ENCODE measurements at places on chromosomes 3 and 15. TPM values are rescaled to one million over a fixed set of nuclear protein-coding genes. Genes with fewer than 3 reads are reported as not detected.

AQP9 gene
- not detected for polyA plus RNA-seq

PPM1L gene
- polyA plus RNA-seq, result 1.8 TPM

DNA sequence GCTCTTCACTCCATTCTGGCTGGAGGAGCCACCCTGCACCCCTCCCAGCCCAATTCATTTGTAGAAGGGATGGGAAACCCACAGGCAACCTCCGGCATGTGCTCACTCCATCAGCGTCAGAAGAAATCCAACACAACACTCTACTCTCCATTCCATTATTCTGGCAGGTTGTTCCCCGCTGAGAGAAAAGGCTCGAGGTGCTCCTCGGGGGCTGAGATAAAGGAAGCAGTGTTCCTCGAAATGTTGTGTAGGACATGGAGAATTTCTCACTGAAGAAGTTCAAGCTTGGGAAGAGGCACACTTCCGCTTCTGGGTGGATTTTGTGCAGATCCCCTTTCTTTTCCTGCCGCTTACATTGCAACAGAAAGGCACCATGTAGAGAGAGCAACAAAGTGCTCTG lies 355.0 kb upstream of the CFAP20DC start:
- DNase-seq, result no peak

GRCh38 chr15:76201536-76202255 lies 109.6 kb downstream of the ETFA start:
- no peak for DNase-seq

DNA sequence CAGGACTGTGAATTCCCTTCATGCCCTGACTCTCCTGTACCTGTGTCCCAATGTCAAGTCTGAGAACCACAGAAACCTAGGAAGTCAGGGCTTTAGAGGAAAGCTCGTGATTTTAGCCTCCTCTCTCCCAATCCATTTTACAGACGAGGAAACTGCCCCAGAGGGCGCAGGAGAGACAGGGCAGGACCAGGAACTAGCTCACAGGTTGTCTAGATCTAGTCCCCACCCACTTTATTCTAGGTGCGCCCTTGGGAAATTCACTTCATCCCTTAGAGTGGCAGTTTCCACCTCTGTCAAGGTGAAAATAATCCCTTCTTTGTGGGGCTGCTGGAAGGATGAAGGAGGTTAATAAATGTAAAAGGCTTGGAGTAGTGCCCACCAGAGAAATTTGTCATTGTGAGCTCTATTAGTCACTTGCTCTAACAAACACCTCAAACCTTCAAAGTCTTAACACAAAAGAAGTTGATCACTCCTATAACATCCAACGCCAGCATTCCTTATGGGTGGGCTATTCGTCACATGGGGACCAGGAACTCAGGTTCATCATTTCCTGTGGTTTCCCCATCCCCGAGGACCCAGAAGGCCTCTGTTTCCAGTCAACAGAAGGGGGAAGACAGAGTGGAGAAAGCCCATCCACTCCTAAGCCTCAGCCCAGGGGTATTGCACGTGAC lies 282.3 kb downstream of the XXYLT1 start:
- no peak for DNase-seq

DNA sequence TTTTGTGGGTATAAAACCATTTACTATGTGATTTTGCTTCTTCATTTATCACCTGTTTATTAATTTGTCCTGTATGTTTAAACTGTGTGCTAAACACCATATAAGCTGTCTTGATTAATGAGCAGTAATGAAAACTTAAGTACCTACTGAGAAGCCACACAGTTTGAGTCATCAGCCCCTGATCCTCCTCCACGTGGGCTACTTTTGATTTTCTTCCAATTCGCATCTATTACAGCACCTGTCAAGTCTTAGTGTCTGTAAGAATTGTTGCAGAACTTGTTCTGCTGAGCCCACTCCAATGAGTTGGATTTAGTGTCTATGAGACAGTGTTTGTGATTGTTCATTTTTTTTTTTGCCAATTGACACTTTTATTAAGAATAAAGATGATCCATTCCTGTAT lies 16.8 kb downstream of the EPHA6 start:
- DNase-seq, result no peak

GRCh38 chr3:191296041-191296541 lies 33.1 kb upstream of the CCDC50 start:
- DNase-seq, result no peak

DNA sequence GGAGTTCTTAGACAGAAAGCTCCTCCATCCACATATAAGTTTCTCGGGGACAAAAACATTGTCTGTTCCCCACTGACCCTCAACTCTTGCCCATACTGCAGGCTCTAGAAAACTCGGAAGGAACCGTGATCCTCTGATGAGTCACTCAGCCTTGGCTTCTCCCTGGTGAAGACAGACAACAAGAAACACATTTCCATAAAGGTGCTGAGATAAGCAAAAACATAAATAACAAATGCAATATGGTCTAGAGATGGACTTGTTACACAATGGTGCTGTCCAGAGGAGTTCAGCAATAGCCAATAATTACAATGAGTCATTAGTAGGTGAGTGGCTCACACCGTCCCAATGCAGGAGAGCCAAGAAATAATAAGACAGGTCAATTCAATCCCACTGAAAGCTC lies 43.7 kb downstream of the MAGI1 start:
- no peak for DNase-seq

DNA sequence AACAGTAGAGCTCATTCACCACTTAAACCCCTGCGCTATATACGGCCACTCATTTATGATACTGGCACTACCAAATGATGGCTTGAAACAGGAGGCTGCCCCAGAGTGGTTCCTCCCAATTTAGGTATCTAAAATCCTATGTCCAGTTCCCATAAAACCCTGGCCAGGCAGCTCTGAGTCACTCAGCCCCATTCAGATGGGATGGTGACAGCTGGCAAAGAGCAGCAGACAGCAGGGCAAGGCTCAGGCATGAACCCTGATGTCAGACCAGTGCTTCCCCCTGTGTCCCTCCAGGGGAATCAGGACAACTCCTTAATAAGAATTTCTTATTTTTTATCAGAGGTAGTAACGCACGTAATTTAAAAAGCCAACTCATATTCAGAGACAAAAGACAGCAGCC lies 77.2 kb upstream of the RNU6-1 start:
- no peak for DNase-seq
